B cell (primary cell): ENCODE measurements at places on chromosomes 12 and 14.

- H3K4me1 ChIP-seq, result peaks cover 3% of the 10 kb centered on the region
- no peak for DNase-seq
- no peaks in the 10 kb centered on the region for H3K36me3 ChIP-seq
- H3K4me3 ChIP-seq, result no peak overlapping the region
- no peak overlapping the region for H3K27ac ChIP-seq
- H3K27me3 ChIP-seq, result no peaks in the 10 kb centered on the region
These were observed 47.8 kb downstream of the TESPA1 start for GRCh38 chr12:54936736-54937135.

DNA sequence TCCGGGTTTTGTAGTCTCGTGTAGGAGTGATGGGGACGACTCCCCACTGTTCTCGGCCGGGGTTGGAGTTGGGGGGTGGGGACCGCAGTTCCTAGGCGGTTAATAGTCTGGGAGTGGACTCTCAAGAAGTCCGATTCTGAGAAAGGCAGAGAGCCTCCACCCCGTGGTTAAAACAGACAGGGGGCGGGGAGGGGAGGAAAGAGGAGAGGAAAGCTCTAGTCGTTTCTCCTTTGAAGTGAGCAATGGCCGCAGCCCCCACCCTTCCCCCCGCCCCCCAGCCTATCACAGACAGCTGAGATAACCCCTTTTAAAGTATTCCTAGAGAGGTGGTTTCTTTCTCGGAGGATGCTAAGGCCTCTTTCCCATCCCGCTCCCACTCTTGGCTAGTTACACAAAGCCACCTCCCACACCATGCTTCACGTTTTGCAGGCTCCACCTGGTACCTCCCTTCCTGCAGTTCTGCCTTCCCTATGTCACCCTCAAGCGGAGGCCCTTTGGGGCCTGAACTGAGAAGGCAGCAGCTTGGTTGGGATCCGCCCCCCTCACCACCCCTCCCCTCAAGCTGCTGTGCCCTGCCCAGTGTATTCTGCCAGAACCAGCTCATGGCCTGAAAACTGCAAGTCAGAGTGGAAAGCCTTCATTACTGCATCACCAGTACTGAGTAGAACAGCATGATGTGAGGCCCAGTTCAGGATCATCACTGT lies 853 bp downstream of the USP5 start:
- peak overlapping the region; percentile 85 for H3K4me3 ChIP-seq
- peak overlapping the region; percentile 37 for H3K27ac ChIP-seq
- no peaks in the 10 kb centered on the region for H3K36me3 ChIP-seq
- no peaks in the 10 kb centered on the region for H3K27me3 ChIP-seq
- peaks cover 6% of the 10 kb centered on the region for H3K4me1 ChIP-seq
- DNase-seq, result no peak

DNA sequence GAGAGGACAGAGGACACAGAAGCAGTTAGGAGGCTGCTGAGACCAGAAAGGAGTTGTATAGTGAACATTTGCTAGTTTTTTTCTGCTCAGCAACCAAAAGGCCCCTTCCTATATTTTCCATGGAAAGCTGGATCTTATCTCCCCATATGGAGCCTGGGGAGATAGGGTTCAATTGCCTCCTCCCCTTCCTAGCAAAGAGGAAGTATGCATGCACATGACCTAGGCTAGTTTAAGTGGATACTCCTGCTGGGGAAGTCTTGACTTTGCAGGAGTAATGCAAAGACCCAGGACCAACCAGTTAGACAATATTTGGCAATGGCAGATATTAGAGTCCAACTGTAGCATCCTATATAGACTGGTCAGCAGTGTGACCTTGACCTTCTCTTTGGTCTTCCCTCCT lies 15.1 kb downstream of the CHD8 start:
- H3K4me3 ChIP-seq, result no peak overlapping the region
- H3K27me3 ChIP-seq, result no peaks in the 10 kb centered on the region
- peaks cover 3% of the 10 kb centered on the region for H3K36me3 ChIP-seq
- DNase-seq, result no peak
- H3K4me1 ChIP-seq, result peaks cover 12% of the 10 kb centered on the region
- H3K27ac ChIP-seq, result no peak overlapping the region

GRCh38 chr12:41151793-41152192 lies 36.3 kb upstream of the PDZRN4 start:
- no peak overlapping the region for H3K27ac ChIP-seq
- H3K27me3 ChIP-seq, result no peaks in the 10 kb centered on the region
- DNase-seq, result no peak
- no peaks in the 10 kb centered on the region for H3K4me1 ChIP-seq
